ENCODE measurements at places on chromosomes 1 and 21.
A peak's percentile ranks its signal among the peaks of the same experiment; 100 is the strongest.

DNA sequence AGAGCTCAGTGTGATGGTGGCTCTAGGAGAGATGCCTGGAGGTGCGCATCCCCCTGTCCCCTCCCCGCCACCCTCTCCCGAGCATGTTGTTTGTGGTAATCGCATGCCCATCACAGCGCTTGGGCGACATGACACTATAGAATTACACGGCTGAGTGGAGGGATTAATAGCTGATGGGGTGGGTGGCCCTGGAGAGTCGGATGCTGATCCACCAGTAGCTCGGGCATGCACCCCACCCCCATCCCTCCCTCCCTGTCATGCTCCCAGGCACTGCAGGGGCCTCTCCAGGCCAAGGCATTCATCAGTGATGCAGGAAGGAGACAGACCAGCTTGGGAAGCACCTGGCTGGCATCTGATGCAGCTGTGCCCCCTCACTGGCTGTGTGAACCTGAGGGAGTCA, 159.0 kb upstream of the IGSF21 start:
- no peak for DNase-seq

DNA sequence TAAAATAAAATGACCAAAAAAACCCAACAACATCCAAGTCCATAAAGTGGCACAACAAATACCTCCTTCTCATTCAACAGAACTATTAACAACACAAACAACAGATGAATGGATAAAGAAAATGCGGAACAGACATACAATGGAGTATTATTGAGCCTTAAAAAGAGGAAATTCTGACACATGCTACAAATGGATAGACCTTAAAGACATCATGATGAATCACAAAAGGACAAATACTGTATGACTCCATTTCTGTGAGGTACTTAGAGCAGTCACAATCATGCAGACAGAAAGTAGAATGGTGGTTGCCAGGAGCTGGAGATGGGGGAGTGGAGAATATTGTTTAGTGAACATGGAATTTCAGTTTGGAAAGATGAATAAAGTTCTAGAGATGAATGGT, 42.6 kb downstream of the EYA3 start:
- DNase-seq = no peak

GRCh38 chr1:38279148-38279547, 232.6 kb upstream of the POU3F1 start:
- no peak for DNase-seq

GRCh38 chr1:230166366-230167132, 99.5 kb downstream of the GALNT2 start:
- no peak for DNase-seq

DNA sequence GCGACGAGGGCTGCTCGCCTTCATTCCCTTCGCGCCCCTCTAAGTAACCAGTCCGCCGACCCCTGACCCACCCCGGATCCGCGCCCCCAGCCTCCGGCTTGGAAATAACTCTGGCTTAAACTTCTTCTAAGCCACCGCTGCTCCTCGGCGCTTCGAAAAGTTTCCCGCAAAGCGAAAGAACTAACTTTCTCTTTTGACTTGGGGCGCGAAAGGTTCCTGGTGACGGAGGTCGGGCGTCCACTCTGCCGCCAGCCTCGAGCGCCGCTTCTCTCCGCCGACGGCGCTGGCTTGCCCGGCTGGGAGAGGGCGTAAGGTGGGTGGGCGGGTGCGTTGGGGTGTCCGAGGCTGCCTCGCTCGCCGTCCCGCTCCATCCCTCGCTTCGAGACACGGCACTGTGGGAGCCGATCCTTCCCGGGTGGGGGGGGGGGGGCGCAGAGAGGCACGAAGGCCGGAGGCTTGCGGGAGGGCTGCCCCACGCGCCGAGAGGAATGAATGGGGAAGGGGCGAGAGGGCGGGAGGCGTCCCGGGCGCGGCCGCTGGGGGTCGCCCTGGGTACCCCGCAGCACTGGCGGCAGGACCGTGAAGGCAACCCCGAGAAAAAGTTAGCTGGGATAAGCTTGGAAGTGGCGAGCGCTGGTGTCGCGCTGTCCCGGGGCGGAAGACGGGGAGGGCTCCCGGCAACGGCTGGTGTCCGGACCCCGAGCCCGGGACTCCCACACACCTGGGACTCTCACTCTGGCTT, 569 bp downstream of the ATF3 start:
- DNase-seq = no peak

DNA sequence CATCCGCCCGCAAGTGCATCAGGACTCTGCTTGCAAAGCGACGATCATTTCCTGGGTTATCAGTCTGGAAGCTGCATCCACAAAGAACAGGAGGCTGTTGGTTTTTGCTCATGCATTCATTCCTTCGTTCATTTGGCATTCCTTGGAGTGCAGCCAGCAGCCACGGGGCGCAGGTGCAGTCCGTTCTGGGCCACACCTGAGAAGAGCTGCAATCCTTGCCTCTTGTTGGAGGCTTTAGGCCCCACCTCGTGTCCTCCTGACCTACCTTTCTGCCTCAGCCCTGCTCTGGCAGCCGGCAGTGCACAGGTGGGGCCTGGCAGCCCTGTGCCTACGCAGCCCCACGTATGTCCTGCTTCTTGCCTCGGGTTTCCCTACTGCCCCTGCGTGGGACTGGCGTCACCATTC, 19.6 kb upstream of the C2CD2 start:
- DNase-seq = no peak

- no peak for DNase-seq
Measured at GRCh38 chr1:114092186-114093062, 61.2 kb downstream of the SYT6 start.

- DNase-seq = no peak
Measured at GRCh38 chr1:18539171-18539570, 58.4 kb downstream of the KLHDC7A start.

DNA sequence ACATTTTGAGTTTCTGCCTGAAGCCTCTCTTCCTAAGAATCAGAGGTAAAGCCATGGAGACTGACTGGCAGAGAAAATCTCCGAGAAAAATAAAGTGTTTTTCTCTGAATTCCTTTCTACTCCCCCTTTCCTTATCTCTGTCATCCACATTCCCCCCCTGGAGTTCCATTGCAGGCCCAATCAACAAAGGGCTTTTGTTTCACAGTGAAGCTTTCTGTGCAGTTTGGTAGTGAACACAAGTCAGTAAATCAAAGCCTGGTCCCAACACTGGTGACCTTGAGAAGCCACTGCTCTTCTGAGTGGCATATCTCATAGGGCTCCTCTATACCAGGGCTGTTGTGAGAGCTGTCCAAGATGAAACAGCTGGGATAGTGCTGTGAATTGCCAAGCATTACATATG, 228.4 kb downstream of the SEC16B start:
- no peak for DNase-seq

DNA sequence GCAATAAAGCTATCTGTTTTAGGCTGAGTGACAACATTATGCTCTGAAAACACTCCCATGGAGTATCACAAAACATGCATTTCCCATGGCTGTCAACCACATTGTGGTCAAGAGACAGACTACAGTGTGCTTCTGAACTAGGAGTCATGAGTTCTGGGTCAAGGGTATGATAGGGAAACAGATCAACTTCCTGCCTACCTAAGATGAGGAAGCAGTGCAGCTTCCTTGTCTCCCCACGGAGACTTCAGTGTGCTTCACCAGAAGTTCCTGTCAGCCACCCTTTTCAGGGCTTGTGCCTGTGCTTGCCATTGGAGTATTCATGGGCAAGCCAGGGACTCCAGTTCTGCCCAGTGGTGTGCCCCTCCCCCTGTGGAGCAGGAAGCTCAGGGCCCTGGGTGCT, 19.9 kb downstream of the LCE3E start:
- DNase-seq = no peak

- no peak for DNase-seq
Measured at GRCh38 chr21:45985471-45986315, 4.1 kb downstream of the COL6A1 start.

GRCh38 chr1:90176530-90176929, 181.6 kb downstream of the ZNF326 start:
- no peak for DNase-seq

GRCh38 chr1:146019231-146020057, 2.1 kb downstream of the HJV start:
- no peak for DNase-seq

GRCh38 chr1:90768098-90768497, 51.0 kb upstream of the BARHL2 start:
- no peak for DNase-seq

DNA sequence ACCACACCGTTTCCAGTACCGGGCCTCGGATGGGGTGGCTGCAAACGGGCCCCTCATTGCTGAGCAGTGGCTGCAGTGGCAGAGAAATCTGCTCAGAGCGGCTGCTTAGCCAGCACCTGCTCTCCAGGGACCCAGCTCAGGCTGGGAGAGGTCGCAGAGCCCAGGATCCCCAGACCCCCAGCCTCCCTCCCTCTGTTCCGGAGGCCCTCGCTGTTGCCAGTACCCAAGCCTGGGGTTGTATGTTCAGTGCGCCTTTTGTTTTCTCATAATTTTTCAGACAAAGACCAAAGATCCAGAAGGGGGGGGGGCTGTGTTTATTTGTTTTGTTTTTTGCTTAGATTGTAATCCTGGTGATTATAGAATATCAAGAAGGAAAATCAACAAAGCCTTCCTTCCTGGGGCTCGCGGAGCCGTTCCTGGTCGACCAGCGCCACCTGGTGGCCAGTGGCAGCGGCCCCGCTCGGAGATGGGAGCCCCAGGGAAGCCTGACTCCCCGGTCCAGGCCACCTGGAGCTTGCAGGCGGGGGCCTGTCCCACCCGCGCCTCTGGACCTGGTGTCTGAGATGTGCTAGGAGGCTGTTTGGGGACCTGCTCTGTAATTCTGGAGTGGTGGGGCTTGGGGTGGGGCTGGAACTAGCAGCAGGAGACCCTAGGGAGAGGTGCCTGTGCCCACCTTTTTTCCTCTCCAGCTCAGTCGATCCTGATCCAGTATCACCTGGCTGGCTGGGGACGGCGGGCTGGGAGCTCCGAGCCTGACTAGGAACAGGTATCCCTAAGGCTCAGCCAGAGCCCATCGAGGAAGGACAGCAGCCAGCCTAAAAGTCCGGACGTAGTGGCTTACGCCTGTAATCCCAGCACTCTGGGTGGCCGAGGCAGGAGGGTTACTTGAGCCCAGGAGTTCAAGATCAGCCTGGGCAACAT, 123.9 kb upstream of the VAMP3 start:
- peak; percentile 77 for DNase-seq

GRCh38 chr1:11080931-11081330, 18.7 kb downstream of the EXOSC10 start:
- DNase-seq = no peak

- no peak for DNase-seq
Measured at GRCh38 chr21:36386031-36386642, 945 bp downstream of the CHAF1B start.

DNA sequence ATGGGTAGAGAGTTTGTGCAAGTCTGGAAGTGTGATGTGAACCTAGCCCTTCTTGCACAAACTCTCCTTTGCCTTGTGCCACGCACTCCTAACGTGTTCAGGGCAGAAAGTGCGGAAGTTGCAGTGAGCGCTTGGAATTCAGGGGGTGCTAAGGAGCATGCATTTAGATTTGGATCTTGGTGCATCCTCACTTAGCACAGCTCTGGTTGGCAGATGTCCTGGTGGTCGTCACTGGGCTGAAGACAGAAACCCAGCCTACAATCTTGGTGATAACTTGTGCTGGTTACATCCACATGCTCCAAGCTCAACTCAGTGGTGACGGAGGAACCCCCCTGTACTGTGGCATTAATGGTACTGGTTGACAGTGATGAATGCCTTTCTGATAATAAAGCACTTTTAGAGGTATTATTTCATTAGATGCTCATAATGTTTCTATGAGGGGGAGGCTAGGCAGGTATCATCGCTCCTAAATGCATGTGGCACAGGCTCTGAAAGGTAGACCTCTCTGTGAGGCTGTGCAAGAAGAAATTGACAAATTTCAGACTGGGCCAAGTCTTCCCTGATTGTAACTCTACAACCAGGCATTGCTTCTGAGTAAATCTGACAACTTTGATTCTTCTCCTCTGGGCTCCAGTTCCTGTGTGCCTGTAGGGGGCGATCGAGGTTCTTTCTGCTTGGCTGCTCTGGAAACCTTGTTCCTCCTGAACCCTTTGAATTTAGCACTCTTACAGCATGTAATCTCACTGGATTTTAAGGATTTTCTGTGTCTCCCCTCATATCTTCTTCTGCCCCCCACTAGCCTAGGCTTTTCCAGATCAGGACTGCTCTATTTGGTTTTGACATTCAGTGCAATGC, 40.6 kb downstream of the MAPKAPK2 start:
- DNase-seq = no peak

GRCh38 chr1:207404849-207405525, 49.1 kb upstream of the CR2 start:
- no peak for DNase-seq

DNA sequence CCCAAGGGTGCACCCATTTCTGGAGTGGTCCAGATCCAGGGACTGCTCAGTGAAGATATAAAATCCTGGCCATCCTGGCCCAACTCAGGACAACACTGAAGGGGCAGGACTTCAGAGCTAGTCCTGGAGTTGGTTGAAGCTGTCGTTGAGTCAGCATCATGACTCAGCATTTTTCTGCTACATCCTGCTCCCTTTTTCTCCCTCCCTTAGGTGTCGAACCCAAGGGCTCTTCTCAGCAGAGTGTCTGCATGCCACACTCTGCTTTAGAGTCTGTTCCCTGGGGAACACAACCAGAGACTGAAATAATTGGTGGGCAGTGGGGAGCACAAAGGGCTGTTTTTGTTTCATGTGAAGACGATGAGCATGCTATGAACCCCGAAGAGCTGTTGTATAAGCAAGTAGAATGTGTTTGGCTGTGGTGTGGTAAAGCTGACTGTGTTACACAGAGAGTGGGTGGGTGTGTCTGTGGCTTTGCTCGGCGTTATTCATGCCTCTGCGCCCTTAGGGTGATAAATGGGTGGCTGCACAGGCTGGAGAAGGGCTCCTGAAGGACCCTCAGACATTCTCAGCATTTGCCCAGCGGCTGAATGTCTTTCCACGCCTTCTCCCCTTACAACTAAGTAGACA, 167.2 kb downstream of the CYYR1 start:
- DNase-seq = no peak

GRCh38 chr1:167512046-167512654, 6.2 kb downstream of the CD247 start:
- no peak for DNase-seq

DNA sequence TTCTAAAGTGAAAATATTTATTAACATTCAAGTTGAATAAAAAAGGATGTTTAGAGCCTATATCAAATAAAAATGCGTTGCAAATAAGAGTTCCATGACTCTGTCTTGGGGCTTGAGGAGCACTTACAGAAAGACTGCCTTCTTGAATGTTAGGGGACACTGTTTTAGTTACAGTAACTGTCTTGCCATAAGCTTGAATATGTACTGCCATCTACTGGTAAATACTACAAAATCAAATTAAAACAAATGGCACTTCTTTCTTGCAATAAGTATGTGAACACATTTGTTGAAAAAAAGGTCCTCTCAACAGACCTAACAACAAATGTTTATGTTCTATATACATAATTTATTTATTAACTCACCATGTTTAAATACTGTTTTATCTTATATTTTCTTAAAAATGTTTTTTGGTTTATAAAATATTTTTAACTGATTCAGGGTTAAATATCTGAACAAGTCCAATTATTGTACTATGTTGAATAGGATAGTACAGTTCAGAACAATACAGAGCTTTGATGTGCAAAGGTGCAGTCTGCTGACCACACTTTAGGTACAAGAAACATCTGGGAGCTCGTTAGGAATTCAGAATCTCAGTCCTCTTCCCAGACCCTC, 199.5 kb downstream of the LRRIQ3 start:
- DNase-seq = no peak
